Activated naive CD4-positive, alpha-beta T cell treated with anti-CD3 and anti-CD28 coated beads for 36 hours (primary cell): ENCODE measurements at places on chromosomes 4 and X. TPM values are rescaled to one million over a fixed set of nuclear protein-coding genes. Genes with fewer than 3 reads are reported as not detected.
A peak's percentile ranks its signal among the peaks of the same experiment; 100 is the strongest.

- no peaks in the 10 kb centered on the region for H3K36me3 ChIP-seq
- DNase-seq: no peak
- no peaks in the 10 kb centered on the region for H3K4me1 ChIP-seq
- no peak overlapping the region for H3K27ac ChIP-seq
These were observed 219.3 kb downstream of the TRAM1L1 start for GRCh38 chr4:116866106-116866505.

DNA sequence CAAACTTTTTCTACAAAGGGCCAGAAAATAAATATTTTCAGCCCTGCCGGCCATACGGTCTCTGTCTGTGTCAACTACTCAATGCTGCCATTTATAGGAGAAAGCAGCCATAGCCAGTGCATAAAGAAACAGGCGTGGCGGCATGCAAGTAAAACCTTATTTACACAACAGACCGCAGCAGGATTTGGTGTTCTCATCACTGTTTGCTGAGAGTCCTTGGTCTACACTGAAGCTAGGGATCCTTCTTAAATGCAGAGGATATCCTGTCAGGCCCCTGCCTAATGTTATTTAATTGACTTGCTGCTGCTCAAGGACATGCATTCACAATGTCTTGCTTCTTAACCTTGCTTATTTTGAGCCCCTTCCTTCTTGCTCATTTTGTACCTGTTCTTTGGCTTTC lies 54.7 kb downstream of the CPE start:
- H3K36me3 ChIP-seq: no peaks in the 10 kb centered on the region
- peaks cover 2% of the 10 kb centered on the region for H3K27me3 ChIP-seq
- no peak overlapping the region for H3K4me3 ChIP-seq
- H3K27ac ChIP-seq: no peak overlapping the region
- no peak for DNase-seq
- H3K4me1 ChIP-seq: no peaks in the 10 kb centered on the region

Gene CT83
- total RNA-seq: not detected

Gene CYLC1
- total RNA-seq: not detected

- H3K27me3 ChIP-seq: no peaks in the 10 kb centered on the region
- H3K27ac ChIP-seq: no peak overlapping the region
- H3K4me1 ChIP-seq: peaks cover 35% of the 10 kb centered on the region
- no peak overlapping the region for H3K4me3 ChIP-seq
- peaks cover 38% of the 10 kb centered on the region for H3K36me3 ChIP-seq
- no peak for DNase-seq
These were observed 11.7 kb downstream of the SMARCAD1 start for GRCh38 chr4:94219402-94219801.

- H3K4me3 ChIP-seq: no peak overlapping the region
- no peaks in the 10 kb centered on the region for H3K36me3 ChIP-seq
- H3K27ac ChIP-seq: no peak overlapping the region
- DNase-seq: no peak
- H3K27me3 ChIP-seq: no peaks in the 10 kb centered on the region
These were observed 33.1 kb upstream of the CDKN2AIP start for GRCh38 chr4:183411291-183411861.

- peak overlapping the region; percentile 99 for H3K4me3 ChIP-seq
- peak overlapping the region; percentile 99 for H3K27ac ChIP-seq
- H3K27me3 ChIP-seq: no peaks in the 10 kb centered on the region
- H3K4me1 ChIP-seq: peaks cover 30% of the 10 kb centered on the region
- peaks cover 16% of the 10 kb centered on the region for H3K36me3 ChIP-seq
These were observed 68.0 kb downstream of the NOCT start for GRCh38 chr4:139083607-139083955.

DNA sequence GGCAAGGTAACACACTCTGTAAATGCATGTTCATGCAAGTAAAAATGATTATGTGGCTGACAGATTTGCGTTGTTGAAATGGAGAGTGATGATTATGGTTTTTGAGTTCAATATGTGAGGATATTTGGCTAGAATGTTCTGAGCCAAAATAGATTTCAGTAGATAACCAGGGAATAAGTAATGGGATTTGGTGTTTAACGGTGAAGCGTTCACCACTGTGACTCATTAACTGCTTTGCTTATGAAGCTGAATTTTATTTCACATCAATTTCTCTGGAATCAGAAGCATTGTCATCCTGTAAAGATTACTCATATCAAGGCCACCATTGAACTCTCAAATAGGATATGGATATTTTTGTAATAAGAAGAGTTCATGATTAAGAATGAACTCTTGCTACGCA lies 11.7 kb downstream of the AFP start:
- no peak for DNase-seq
- H3K36me3 ChIP-seq: no peaks in the 10 kb centered on the region
- no peaks in the 10 kb centered on the region for H3K4me1 ChIP-seq
- H3K27me3 ChIP-seq: peaks cover 7% of the 10 kb centered on the region
- H3K27ac ChIP-seq: no peak overlapping the region

DNA sequence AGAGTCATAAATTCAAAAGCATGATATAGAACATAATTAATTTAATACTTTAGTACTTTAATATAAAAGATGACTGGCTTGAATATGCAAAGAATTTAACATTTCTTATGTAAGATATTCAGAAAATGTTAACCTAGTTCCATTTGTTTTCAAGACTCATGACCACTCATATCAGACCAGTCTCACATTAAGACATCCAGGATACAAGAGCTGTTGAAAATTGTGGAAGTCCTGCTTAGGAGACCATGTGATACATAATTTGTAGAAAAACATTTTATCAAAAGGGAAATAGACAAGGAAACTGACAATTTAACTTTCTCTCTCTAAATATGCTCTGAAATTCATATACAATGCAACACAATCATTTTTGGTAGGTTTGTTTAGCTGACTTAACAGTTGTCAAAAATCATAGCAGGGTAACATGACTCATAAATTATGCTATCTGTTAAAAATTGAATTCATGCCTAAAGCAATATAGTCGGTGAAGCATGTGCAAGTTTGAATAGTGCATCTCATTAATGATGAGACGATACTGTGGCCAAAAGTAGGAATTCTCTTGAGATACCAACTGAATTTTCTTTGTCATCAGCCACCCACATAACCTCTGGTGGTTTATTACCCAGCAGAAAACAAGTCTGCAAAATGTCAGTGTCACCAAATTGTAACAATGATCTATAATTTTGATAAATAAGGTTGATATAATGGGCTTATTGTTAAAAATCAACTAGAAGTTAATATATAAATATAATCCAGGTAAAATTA lies 211.4 kb downstream of the GASK1B start:
- H3K27me3 ChIP-seq: peaks cover 6% of the 10 kb centered on the region
- no peaks in the 10 kb centered on the region for H3K4me1 ChIP-seq
- no peak overlapping the region for H3K4me3 ChIP-seq
- DNase-seq: no peak
- H3K36me3 ChIP-seq: no peaks in the 10 kb centered on the region

DNA sequence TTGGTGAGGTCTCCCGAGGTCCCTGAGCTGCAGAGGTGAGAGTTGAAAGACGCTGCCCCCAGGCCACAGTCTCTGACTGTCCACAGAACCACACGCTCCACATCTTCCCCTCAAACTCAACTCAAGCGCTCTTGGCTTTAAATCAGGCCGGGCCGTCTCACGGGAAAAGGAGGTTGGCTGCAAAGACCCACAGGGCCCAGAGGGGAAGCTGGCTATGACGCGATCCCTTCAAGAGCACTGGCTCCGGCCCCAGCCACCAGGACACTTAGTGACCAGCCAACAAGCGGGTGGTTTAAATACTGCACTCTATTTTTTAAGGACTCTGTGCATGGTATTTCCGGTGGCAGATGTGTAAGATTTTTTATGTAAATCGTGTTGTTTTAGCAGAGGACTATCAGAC lies 19.9 kb downstream of the LRPAP1 start:
- no peak overlapping the region for H3K27ac ChIP-seq
- H3K36me3 ChIP-seq: peaks cover 53% of the 10 kb centered on the region
- no peaks in the 10 kb centered on the region for H3K4me1 ChIP-seq
- H3K27me3 ChIP-seq: no peaks in the 10 kb centered on the region

DNA sequence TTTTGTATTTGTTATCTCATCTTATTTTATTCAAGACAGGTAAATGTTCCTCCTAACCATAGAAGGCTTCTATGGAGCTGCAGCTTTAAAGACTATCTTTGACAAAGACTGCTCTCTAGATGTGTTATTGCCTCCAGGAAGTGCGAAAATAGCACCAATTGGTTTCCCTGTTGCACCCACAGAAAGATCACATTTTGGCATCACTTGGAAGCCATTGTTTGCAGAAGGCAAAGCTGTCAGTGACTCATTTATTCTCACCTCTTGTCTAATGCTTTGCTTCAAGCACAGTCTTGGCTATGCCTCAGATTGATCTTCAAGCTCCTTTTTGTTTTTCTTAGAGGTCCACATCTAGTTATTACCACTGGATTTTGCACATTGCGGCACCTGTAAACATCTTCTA lies 150.3 kb downstream of the PCDH7 start:
- no peak overlapping the region for H3K27ac ChIP-seq
- no peak overlapping the region for H3K4me3 ChIP-seq
- H3K4me1 ChIP-seq: no peaks in the 10 kb centered on the region
- no peaks in the 10 kb centered on the region for H3K27me3 ChIP-seq

DNA sequence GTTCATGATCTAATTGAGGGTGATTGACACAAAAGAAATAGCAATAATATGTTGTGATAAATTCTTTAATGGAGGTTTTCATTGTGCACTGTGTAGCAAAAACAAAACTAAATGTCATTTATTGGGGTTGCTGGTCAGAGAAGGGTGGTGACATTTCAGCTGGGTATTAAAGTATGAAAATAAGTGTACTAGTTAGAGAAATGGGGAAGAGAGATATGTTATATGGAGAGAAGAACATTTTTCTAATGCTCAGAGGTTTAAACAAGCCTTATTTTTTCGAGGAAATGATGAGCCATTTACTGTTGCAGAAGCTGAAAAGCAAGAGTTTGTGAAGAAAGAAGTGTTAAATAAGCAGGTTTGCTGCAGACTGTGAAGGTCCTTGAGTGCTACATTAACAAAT lies 142.7 kb upstream of the PAQR3 start:
- no peak overlapping the region for H3K27ac ChIP-seq
- peaks cover 1% of the 10 kb centered on the region for H3K27me3 ChIP-seq
- DNase-seq: no peak
- no peak overlapping the region for H3K4me3 ChIP-seq
- H3K4me1 ChIP-seq: no peaks in the 10 kb centered on the region

- peak overlapping the region; percentile 46 for H3K27ac ChIP-seq
- H3K27me3 ChIP-seq: no peaks in the 10 kb centered on the region
- H3K4me1 ChIP-seq: peaks cover 28% of the 10 kb centered on the region
- H3K36me3 ChIP-seq: peaks cover 2% of the 10 kb centered on the region
- H3K4me3 ChIP-seq: no peak overlapping the region
These were observed 1.1 kb downstream of the AVPR2 start for GRCh38 chrX:153905481-153906095.

GRCh38 chrX:66012094-66012534 lies 27.8 kb downstream of the VSIG4 start:
- peak; percentile 27 for DNase-seq
- no peak overlapping the region for H3K4me3 ChIP-seq
- peaks cover 44% of the 10 kb centered on the region for H3K4me1 ChIP-seq
- H3K36me3 ChIP-seq: peaks cover 1% of the 10 kb centered on the region
- no peaks in the 10 kb centered on the region for H3K27me3 ChIP-seq

DNA sequence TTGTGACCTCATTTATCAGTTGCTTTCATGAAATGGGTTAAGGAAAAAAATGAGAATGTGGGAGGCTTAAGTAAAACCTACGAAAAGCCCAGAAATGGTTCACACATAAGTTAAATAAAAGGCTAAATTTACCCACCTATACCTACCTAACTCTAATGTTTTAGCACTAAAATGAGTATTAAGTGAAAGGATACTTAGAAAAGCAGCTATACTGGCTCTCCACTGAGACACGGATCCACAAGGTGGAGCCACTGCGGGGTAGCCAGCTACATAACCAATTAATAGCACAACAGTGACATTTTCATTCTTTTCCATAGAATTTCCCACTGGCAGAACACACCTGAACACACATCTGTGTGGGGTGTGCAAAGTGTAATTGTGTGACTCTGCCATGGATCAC lies 101.9 kb downstream of the MAML3 start:
- H3K36me3 ChIP-seq: no peaks in the 10 kb centered on the region
- DNase-seq: peak; percentile 67
- H3K27ac ChIP-seq: no peak overlapping the region
- H3K27me3 ChIP-seq: peaks cover 5% of the 10 kb centered on the region
- no peak overlapping the region for H3K4me3 ChIP-seq
- H3K4me1 ChIP-seq: peaks cover 44% of the 10 kb centered on the region

DNA sequence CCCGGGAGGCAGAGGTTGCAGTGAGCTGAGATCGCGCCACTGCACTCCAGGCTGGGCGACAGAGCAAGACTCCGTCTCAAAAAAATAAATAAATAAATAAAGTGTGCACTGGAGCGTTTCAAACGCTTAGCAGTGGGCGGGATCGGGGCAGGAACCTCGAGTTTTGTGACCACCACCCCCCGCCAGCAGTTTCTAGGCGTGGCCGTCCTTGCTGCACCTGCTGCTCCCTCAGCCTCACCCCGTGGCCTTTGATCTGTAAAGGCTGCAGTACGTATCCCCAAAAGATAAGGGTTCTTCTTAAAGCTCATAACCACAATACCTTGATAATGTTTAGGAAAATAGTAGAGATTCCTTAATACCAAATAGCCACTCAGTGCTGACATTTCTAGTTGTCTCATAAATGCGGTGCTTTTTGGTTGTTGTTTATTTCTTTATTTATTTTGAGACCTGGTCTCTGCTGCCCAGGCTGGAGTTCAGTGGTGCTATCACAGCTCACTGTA lies 33.2 kb downstream of the PCGF3 start:
- peaks cover 7% of the 10 kb centered on the region for H3K36me3 ChIP-seq
- no peak overlapping the region for H3K4me3 ChIP-seq
- no peak for DNase-seq
- no peaks in the 10 kb centered on the region for H3K27me3 ChIP-seq
- H3K27ac ChIP-seq: no peak overlapping the region

- no peaks in the 10 kb centered on the region for H3K27me3 ChIP-seq
- H3K4me1 ChIP-seq: no peaks in the 10 kb centered on the region
- DNase-seq: no peak
These were observed 460.2 kb upstream of the FAT1 start for GRCh38 chr4:187183826-187184225.

DNA sequence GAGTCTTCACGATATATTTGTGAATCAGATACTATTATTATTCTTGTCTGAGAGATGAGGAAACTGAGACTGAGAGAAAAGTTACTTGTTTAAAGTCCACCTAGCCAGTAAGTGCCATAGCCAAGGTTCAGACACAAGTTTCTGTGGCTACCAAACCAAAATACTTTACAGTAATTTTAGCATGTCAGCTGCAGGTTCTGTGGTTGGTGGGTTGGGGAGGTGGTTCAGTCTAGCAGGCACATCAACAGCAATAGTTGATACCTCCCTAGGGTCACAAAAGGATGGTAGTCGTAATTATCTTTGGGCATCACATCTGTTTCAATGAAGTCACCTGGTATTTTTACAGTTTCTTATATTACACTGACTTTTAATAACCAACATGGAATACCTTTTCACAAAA lies 35.6 kb upstream of the EDA2R start:
- H3K4me1 ChIP-seq: peaks cover 3% of the 10 kb centered on the region
- H3K27me3 ChIP-seq: no peaks in the 10 kb centered on the region
- no peak overlapping the region for H3K27ac ChIP-seq
- no peaks in the 10 kb centered on the region for H3K36me3 ChIP-seq
